Activated CD4-positive, alpha-beta T cell treated with anti-CD3 and anti-CD28 coated beads, Interleukin-2, amount 10 ng/mL, durations not matched to agents 7 days and 5 days (primary cell): ENCODE measurements at places on chromosomes 2 and 18. TPM values are rescaled to one million over a fixed set of nuclear protein-coding genes. Genes with fewer than 3 reads are reported as not detected.

The IL1R2 gene
- 0.52 TPM for total RNA-seq

DNA sequence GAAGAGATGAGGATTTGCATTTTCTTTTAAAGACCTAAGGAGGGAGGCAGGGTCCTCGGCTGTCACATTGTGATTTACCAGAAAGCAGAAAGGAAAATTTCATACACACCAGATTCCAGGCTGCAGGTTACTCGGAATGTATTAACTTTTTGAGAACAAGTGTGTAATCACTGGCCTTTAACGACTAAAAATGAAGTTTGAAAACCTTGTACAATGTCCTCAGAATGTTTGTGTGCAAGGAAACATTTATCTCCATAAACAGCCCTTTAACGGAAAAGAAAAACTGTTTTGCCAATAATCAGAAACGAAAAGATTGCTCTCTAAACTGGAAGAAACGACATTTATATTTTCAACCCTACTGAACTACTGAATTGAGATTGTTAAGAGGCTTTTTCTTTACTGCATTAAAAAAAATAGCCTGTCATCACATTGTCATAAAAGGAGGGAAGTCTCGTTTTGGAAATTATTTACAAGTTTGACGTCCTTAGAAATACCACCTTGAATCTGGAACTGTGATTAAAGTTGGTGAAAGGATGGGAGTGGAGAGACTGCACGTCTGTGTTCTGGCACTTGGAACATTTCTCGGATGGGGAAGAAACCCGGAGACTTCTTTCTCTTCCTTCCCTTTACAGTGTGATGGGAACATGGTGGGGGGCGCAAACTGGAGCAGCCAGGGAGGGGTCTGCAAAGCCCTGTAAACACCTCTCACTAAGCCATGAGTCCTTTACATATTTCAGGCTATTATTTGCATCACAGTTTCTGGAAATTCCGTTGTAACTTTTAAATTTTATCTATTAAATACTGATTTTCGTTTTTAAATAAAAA is 134.1 kb upstream of the SIX3 start:
- H3K27ac ChIP-seq, result no peak overlapping the region
- H3K4me1 ChIP-seq, result no peaks in the 10 kb centered on the region
- no peak overlapping the region for H3K4me3 ChIP-seq
- H3K27me3 ChIP-seq, result peaks cover 75% of the 10 kb centered on the region

The UGT1A3 gene
- not detected for total RNA-seq

DNA sequence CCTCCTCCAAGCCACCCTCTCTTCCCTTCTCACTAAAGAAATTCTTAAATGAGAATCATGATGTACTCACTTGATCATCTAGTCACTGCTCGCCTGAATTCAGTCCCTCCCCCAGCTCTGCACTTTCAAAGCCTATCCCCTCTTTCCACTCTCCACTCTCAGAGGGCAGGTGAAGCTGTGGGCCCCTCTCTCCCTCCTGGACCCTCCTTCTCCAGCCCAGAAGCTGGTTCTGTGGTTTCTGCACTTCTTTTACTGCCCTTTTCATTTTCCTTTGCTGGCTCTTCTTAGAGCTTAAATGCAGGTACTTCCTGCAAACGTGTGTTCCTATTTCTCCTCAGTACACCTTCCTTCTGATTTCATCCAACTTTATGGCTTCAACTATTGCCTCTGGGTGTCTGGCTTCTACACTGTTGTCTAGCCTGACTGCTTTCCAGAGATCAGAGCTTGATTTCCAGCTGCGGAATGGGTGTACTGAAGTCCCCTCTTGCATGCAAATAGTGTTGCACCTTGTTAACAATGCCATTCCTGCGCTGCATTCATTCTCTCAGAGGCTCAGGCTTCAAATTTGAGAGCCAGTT is 15.3 kb upstream of the TXNDC2 start:
- H3K4me1 ChIP-seq, result peaks cover 4% of the 10 kb centered on the region
- no peak overlapping the region for H3K27ac ChIP-seq
- DNase-seq, result no peak
- no peak overlapping the region for H3K4me3 ChIP-seq

DNA sequence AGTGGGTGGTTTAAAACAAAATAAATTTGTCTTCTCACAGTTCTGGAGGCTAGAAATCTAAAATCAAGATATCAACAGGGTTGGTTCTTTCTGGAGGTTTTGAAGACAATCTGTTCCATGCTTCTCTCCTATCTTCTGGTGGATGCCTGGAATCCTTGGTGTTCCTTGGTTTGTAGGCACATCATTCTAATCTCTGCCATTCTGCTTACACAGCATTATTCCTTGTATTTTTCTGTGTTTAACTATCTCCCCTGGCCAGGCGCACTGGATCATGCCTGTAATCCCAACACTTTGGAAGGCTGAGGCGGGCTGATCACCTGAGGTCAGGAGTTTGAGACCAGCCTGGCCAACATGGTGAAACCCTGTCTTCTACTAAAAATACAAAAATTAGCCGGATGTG is 108.1 kb downstream of the ZRANB3 start:
- no peaks in the 10 kb centered on the region for H3K4me1 ChIP-seq
- DNase-seq, result no peak
- H3K27ac ChIP-seq, result no peak overlapping the region
- H3K36me3 ChIP-seq, result no peaks in the 10 kb centered on the region
- no peaks in the 10 kb centered on the region for H3K27me3 ChIP-seq
